ENCODE measurements at places on chromosomes 13 and 19.

- DNase-seq = no peak
These were observed 129.1 kb downstream of the FOXO1 start for GRCh38 chr13:40537146-40537895.

DNA sequence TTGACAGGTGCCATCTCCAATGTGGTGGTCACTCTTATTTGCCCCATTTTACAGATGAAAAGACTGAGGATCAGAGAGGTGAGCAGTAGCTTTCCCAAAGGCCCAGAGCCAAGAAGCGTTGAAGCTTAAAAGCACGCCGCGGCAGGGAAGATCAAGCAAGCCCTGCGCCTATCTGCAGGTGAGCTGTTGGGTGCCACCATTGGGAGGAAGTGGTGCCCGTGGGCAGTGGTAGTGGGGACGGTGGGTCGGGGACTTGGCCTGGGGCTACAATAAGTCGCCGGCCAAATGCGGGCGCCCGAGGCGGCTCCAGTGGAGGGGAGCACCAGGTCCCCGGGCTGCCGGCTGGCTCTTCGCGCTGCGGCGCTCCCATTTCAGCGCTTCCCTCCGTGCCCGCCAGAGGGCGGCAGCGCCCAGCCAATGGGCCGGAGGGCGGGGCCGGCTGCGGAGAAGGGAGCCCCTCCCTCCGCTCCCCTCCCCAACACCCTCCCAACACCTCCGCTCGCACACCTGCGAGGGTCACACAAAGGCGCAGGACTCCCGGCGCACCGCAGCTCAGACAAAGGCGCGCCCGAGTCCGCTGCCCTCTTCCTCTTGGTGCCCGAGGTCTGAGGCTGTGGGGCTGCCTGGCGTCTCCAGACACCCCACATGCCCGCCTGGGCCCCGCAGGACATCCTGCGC, 744 bp upstream of the POU2F2 start:
- DNase-seq = no peak

DNA sequence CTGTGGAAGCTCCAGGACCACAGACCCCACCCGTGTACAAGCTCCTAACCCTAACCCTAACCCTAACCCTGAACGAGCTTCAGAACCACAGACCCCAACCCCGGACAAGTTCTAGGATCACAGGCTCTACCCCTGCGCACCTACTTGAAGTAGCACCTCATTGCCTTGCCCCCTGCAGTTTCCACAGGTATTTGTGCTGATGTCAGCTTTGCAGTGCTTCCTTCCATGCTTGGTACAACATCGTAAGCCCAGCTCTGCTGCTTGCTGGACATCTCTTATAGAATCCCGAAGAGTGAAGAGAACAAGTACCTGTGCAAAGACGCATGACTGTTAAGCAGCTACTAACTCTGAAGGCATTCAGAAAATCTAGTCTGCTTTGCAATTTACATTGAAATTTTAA, 20.7 kb upstream of the CDC16 start:
- no peak for DNase-seq

GRCh38 chr19:45958769-45959516, 14.7 kb downstream of the NOVA2 start:
- no peak for DNase-seq

DNA sequence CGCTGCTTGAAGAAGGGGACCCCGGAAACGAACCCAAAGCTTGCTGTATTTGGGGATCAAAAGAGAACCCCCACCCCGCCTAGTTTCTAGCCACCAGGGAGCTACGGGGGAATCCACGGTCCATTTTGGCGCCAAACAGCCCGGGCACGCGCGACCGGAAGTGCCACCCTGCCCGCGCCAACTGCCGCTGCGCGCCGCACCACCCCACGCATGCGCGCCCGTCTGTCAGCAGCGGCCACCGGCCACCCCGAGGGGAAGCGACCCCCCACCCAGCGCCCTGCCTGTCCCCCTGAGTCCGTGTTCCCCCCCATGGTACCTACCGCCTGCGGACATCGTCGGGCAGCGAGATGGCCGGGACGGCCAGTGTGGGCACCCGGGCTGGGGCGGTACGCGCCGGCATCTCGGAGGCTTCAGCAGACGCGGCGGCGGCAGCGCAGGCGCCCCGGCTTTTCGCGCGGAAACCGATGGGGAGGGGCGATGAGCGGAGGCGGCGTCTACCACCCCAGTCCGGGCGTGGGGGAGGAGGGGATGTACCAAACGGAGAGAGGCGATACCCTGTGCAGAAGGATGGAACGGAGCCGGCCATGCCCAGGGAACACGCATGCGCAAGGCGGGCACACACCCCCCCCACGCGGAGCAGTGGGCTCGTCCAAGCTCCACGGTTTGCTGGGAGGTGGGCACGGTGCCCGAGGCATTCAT, at the start of gene DNMT1:
Gene DNMT1 (minus strand): TSS at position 454 of the 699 bp plus-strand sequence. CDS start 54 bp downstream, at position 400.
- peak; percentile 97 for DNase-seq

- no peak for DNase-seq
These were observed 463 bp upstream of the POMP start for GRCh38 chr13:28658539-28658795.

- no peak for DNase-seq
These were observed 14.7 kb upstream of the KCTD4 start for GRCh38 chr13:45215392-45216077.

- DNase-seq = no peak
These were observed 8.9 kb downstream of the DEDD2 start for GRCh38 chr19:42208612-42209011.

GRCh38 chr13:42592915-42593900, 19.3 kb downstream of the TNFSF11 start:
- no peak for DNase-seq

- DNase-seq = no peak
These were observed 31.7 kb downstream of the INSR start for GRCh38 chr19:7262470-7262869.

DNA sequence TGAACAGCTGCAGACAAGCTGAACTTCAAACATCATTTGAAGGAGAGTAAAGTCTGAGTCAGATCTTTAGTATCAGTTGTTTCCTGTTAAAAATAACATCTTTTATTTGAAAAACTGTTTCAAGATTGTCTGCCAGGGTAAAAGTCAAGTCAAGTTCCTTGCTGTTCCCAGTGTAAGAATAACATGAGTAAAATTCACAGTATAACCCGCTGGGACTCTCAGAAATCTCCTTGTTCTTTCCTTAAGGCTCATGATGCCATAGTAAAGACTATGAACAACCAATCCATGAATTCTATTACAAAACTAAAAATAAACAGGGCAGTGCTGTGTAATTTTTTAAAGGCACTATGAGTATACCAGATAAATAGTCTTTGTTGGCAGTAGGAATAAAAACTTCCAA, 112.9 kb downstream of the IRS2 start:
- no peak for DNase-seq

DNA sequence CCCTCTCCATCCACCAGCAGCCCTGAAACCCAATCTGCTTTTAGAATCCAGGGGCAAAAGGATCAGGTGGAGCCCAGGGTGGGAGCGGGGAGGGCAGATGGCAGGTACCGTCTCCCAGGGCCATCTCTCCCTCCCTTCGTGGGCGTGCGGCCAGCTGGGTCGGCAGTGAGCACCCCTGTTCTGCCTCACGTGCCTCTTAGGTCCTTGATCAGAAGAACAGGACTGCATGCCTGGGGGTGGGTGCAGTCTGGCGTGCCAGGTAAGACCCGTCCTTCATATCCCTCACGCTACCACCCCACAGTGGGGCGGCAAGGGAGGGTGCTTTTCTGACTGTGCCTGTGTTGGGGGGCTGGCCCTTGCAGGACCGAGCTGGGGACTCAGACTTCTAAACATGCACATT, 2.0 kb downstream of the SLC8A2 start:
- DNase-seq = no peak

GRCh38 chr13:47372751-47373150, 475.9 kb upstream of the HTR2A start:
- peak; percentile 11 for DNase-seq

Data from NT2/D1 (cell line).